ENCODE measurements at places on chromosomes 12 and 14.

- no peak for DNase-seq
These were observed 8.6 kb downstream of the PGF start for GRCh38 chr14:74946659-74947281.

GRCh38 chr12:79420146-79420618 lies 270.6 kb downstream of the PAWR start:
- no peak for DNase-seq

DNA sequence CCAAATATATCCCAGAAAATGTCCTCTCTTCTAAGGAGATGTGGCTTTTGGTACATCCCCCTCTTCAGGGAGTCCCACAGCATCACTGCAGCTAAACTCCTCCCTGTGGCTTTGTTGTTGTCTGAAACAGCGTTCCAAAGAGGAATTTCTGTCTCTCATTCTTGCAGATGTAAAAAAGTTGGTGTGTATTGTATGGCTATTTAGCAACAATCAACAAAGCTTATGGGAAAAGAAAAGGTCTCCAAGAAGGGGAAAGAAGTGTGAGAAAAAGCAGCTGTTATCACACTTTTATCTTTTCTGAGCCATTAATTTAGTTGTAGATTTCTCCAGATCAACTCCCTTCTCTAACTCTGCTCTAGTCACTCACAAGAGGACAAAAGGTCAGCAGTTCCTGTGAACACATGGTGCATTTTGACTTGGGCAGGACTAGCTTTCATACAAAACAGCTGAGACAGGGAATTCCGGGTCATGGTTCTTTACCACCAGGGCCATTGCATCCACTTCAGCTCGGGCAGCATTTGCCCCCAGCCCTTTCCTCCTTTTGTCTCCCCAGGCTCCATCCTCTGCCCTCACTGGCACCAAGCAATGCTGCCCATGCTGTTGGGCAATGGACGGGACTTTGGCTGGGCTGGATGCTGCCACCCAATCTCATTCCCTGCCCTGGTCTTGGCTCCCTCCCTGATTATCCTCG lies 184.7 kb downstream of the TMX1 start:
- no peak for DNase-seq

GRCh38 chr12:94225947-94226630 lies 77.7 kb downstream of the PLXNC1 start:
- DNase-seq, result no peak

DNA sequence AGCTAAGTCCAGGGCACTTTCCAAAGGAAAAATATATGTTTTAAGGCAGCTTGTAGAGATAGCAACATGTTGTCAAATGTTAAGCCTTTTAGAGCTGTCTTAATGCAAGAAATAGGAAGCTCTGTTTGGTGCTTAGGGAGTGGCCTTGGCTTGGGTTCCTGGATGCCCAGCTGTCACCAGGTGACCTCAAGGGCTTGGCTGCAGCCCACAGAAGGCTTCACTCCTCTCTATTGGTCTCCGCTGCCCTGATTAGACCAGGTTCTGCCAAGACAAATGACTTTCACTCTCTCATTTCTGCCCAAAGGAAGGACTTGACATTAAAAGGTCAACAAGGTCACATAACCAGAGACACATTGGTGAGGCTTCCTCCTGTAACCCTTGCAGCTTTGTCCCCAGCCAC lies 76.8 kb downstream of the WSCD2 start:
- DNase-seq, result no peak

DNA sequence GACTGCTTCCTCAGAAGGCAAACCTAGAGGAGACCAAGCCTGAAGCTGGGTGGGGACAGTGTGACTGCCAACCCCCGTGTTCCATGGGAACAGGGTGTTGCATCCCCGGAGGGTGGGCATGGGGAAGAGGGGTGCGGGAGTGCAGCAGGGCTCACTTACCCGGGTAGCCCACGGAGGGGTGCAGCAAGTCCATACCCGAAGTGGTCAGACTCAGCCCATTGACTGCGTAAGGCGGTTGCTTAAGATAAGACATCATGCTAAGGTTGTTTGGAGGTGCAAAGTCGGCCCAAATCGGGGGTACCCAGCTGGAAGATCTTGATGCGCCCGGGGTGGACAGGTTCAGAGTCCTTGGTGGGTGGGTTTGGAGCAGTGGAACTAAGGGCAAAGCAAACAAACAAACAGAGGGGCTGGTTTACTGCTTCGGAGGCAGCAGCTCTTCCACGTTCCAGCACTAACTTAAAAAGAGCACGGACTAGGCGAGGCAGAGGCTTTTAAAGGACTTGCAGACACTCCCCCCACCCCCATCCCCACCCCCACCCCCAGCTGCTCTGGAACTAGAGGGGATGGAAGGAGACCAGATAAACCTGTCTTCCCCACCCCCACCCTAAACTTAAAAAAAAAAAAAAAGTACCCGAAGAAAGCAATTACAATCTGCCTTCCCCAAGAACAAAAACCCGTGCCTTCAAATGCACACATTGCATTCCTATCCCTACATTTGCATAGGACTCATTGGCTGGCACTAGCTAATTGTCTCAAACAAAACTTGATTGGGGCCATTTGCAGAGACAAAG lies 4.9 kb downstream of the OTX2 start:
- no peak for DNase-seq

- DNase-seq, result no peak
These were observed 6.6 kb upstream of the KRT7 start for GRCh38 chr12:52226446-52226845.

DNA sequence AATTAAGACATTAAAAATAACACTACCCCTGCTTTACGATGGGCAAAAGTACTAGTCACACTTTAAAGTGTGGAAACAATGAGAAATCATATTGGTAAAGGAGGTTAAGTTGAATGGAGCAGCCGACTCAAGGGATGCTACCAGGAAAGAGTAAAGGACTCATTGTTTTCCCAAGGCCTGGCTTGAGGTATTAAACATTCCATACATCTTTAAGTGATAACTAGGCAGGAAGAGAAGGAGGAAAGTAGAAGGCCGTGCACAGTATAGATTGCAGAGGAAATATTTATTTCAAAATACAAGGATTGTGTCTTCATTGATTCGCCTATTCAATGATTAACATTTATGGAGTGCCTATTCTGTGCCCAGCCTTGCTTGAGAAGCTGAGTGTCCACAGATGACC lies 20.6 kb upstream of the YARS2 start:
- no peak for DNase-seq

Measured in effector memory CD4-positive, alpha-beta T cell (primary cell).